CD4-positive, alpha-beta memory T cell (primary cell): ENCODE measurements at places on chromosomes 12 and 14. TPM values are rescaled to one million over a fixed set of nuclear protein-coding genes. Genes with fewer than 3 reads are reported as not detected.

The INSM2 gene
- total RNA-seq: not detected

GRCh38 chr12:62640910-62641448 lies 174.4 kb downstream of the MON2 start:
- DNase-seq: no peak

DNA sequence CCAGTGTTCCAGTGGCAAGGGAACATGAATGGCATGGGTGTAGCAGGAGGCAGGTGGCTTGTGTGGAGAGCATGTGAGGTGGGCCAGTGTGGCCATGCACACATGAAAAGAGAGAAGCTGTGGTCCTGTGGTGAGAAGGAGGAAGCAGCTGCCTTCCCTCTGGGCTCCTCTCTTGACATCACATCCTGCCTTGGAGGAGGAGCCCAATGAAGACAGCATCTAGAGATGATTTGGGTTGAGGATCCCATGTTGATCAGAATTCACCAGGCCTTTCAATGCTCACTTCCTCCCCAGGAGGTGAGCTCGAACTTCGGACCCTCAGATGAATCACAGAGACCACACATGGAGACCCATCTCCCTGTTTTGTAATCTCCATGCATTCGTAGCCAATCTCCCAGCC lies 82.6 kb downstream of the LRRC74A start:
- DNase-seq: peak; percentile 74

The PLEKHG7 gene
- not detected for total RNA-seq

The PLCZ1 gene
- not detected for total RNA-seq

DNA sequence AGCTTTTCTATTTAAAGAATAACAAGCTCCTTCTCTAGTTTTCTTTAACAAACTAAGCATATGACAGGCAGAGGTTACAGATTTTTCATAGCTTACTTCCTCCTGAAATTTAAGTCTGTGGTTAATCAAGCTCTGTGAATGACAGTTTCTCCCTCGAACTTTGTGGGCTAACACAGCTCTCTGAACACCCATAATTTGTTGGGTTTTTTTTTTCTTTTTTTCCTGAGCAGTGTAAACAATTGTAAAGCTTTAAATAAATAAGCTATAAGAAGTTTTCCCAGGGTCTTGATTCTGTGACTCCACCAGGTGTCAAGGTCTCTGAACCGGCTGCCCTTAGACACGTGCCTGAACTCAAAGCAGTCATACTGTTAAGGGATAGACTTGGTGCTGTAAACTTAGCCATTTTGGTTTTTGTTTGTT lies 128.1 kb upstream of the AMIGO2 start:
- DNase-seq: peak; percentile 41

GRCh38 chr14:25049093-25049567 lies 817 bp downstream of the STXBP6 start:
- DNase-seq: no peak

DNA sequence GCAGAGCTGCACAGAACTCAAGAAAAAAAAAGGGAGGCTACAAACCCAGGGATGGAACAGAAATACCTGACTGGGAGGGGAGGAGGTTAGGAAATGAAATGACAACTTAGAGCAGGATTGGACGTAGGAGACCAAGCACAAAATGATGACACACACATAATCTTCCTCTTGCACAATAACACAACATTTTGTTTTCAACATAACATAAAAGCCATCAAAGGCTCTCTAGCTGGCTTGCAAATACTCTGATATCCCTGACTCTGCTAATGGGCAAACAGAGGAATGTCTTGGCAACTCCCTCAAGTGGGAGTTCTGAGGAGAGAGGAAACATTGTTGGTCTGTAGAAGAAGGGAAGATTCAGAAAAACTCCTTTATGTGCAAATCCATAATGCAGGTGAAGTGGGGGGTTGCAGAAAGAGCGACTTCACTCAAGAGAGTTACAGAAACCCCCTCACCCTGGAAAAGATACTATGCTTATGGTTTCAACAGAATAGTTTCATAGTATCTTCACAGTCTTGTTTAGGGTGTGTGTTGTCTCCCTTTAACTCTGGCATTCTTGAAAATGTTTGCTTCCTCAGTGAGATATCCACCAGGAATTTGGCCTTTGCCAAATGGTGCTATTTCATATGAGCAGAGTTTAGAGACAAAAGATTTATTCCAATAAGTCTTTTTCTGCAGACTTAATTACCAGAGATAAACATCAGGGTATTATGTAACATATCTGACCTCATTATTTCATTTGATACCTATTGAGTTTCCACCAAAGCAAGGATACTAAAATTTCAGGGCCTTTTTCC lies 43.8 kb upstream of the LTBP2 start:
- no peak for DNase-seq

GRCh38 chr12:51118706-51119105 lies 35.3 kb upstream of the CSRNP2 start:
- DNase-seq: no peak

The ACVRL1 gene
- total RNA-seq: 0.83 TPM

The VPS29 gene
- 121 TPM for total RNA-seq

The BMP4 gene
- 2.2 TPM for total RNA-seq
